ENCODE measurements at places on chromosomes 13 and 19.
A peak's percentile ranks its signal among the peaks of the same experiment; 100 is the strongest.

- peak; percentile 87 for DNase-seq
Measured at GRCh38 chr19:3459089-3459881, 21.0 kb downstream of the SMIM24 start.

- DNase-seq, result no peak
Measured at GRCh38 chr13:18232994-18233782, 948.4 kb downstream of the TUBA3C start.

DNA sequence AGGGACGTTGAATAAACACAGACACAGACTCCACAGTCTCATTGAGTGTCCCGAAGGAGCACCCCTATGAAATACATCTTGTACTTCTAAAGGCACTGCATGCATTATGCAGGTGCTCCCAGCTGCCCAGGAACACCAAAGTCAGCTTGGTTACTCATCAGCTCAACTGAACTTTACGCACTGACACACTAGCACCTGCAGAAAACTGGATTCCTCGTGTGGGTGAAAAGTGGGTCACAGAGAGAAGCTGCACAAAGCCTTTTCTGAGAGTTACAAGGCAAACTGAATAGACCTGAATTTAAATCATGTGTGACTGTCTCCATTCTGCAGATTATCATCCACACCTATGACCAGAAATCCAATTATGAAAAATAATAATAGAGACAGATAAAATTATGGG is 527.5 kb upstream of the NBEA start:
- DNase-seq, result no peak

DNA sequence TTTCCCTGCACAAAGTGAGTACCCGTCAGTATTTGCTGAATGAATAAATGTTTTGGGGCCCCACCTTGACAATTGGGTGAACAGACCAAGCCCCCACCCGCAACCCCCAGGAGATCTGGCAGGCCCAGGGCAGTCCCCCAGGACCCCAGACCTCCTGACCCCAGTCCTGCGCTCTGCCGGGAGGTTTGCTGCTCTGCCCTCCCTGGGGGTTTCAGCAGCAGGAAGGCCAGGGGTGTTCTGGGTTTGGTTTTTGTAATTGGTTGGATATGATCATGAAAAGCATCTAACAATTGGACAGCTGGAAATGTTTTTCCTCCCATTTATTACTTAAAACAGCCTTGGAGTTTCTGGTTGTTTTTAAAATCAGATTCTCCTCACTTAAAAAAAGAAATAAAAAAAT is 193.8 kb downstream of the URI1 start:
- no peak for DNase-seq

- DNase-seq, result no peak
Measured at GRCh38 chr19:50626795-50627194, 12.9 kb downstream of the SYT3 start.

GRCh38 chr13:49052813-49053212 is 77.1 kb downstream of the FNDC3A start:
- DNase-seq, result no peak

GRCh38 chr13:44819245-44819644 is 170.0 kb downstream of the NUFIP1 start:
- DNase-seq, result no peak

DNA sequence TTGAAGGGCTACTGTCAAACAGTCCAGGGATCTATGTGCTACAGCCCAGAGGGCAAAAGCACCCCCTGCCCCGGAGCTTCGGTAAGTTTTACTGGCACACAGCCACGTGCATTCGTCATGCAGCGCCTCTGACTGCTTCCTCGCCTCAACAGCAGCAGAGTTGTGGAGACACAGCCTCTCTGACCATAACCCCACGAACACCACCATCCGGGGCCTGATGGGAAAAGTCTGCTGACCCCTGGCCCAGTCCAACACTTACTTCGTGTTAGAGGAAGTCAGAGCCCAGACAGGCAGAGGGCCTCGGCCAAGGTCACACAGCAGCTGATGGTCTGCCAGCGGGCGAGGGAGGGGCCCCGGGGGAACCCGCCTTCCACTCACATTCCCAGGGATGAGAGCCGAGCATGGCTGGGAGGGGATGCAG is 5.1 kb downstream of the CBARP start:
- no peak for DNase-seq

DNA sequence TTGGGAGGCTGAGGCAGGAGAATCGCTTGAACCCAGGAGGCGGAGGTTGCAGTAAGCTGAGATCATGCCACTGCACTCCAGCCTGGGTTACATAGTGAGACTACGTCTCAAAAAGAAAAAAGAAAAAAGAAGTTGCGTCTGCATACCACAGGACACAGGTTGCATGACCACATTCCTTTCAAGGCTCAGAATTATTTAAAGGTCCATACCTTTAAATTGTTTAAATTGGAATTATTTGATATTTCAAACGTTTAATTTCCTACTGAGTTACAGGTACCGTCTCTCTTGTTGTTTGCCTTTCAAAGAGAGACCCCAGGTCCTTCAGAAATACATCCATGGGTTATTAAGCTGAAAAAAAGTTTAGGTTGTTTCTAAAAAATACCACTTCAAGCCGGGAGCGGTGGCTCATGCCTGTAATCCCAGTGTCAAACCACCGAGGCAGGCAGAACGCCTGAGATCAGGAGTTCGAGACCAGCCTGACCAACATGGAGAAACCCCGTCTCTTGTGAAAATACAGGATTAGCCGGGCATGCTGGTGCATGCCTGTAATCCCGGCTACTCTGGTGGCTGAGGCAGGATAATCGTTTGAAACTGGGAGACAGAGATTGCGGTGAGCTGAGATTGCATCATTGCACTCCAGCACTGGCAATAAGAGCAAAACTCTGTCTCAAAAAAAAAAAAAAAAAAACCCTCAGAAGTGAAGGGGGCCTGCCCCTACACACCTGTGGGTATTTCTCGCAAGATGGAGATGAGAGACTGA is 18.6 kb downstream of the ZNF816 start:
- DNase-seq, result no peak

GRCh38 chr13:97911311-97912138 is 42.0 kb upstream of the IPO5 start:
- no peak for DNase-seq

DNA sequence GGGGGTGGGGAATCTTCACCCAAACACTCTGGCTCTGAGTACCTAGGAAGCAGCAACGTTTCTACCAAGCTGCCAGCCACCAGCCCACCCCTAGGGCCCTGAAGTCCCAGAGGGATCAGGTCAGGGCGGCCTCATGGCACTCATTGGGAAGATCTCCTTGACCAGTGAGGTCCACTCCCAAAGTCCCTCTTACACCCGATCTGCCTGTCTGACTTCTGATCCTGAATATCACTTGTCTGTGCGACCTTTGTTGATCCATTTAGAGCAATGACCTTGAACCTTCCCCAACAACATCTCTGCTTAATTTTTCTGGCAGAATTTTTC is 2.1 kb upstream of the GNA15 start:
- no peak for DNase-seq

DNA sequence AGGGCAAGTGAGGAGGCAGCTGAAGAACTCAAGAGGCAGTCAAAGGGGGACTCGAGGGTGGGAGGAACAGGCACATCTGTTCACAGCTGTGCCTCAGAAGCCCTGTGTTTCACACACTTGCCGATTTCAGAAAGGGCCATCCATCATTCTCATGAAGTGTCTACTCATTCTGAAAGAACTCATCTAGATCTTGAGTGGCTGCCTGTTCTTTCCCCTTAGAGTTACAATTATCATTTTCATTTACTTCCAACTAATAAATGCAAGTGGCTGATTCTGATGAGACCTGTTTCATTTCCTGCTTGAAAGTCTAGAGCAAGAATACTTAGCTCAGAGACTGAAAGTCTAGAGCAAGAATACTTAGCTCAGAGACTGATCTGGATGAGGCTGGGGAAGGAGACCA is 1145.1 kb downstream of the UQCRFS1 start:
- DNase-seq, result no peak

DNA sequence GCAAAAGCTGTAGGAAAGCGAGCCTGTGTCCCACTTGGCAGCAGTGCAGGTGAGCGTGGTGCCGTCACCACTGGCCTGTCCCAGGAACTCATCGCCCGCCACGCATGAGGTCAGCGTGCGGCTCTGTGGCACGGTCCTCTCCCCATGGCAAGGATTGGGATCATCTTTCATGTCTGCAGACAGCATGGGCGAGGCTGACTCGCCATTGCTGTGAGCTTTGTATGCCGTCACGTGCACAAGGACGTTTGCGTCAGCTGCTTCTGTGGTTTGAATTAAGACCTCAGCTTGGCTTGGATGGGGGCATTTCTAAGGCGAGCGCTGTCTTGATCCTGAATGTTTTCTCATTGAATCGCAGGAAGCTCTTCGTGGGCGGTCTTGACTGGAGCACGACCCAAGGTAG is 9.8 kb downstream of the DAZAP1 start:
- DNase-seq, result no peak

GRCh38 chr19:48991873-48992580 is 1.1 kb downstream of the GYS1 start:
- DNase-seq, result peak; percentile 68

DNA sequence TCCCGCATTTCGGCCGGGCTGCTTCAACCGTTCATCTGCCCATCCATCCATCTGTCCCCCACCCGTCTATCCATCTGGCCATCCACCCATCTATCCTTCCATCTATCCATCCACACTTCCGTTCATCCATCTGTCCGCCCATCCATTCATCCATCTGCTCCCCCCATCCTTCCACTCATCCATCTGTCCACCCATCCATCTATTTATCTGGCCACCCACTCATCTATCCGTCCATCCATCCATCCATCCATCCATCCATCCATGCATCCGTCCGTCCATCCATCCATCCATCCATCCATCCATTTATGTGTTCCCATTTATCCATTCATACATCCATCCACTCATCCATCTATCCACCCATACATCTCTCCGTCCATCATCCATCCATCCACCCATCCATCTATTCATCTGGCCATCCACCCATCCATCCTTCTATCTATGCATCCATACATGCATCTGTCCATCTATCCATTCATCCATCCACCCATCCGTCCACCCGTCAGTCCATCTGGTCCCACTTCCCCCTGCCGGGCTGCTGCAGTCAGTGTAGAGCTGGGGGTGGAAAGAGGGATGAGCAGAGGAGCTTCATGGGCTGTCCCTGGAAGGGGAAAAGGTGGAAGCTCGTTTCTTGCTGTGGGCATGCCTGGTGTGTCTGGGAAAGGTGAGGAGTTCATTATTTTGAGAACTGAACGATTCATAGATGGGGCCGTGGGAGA is 722 bp downstream of the HSD11B1L start:
- DNase-seq, result no peak

GRCh38 chr19:3982701-3983541 is 2.3 kb downstream of the EEF2 start:
- no peak for DNase-seq

- DNase-seq, result no peak
Measured at GRCh38 chr19:47056411-47056810, 8.0 kb upstream of the TMEM160 start.

DNA sequence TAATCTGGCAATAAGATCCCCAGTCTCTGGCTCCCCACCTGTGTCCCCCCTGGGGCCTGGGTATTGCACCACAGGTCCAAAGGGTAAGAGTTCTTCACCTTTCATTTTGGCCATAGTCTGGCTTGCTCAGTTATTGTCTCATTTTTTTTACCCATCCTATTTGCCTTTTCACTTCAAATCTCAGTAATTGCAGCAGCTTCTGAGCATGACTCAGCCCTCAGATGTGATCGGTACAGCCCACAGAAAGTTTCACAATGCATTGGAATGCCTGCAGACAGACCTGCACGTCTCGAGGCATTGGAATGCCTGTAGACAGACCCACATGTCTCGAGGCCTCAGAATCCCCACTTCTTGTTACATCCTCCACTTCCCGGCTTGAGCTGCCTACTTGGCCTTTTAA is 173.6 kb downstream of the NUFIP1 start:
- DNase-seq, result no peak

GRCh38 chr19:43755256-43755801 is 567 bp upstream of the SMG9 start:
- DNase-seq, result no peak

DNA sequence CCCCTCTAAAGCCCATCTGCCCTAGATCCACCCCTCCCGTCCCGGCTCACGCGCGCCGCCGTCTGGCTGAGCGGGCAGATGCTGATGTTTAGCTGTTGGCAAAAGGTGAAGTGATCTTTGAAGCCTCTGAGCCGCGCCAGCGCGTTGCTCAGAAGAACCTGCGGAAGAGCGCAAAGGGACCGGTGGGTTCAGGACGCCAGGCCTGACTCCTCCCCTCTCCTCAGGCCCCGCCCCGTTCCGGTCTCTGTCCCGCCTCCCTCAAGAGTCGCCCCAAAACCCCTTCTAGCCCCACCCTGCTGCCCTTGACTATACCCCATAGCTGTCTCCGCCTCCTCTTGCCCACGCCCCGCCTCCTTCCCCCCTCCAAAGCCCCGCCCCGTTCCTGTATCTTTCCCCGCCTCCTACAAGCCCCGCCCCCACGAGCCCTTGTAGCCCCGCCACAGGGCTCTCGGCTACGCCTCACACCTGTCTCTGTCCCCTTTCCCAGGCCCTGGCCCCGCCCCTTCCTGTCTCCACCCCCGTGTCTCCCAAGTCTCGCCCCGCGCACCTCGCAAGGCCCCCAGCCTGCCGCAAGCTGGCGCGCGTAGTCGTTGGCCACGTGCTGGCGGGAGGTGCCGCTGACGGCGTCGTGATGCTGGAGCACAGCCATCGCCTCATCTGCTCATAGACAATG is 9.5 kb downstream of the MAN2B1 start:
- DNase-seq, result no peak

DNA sequence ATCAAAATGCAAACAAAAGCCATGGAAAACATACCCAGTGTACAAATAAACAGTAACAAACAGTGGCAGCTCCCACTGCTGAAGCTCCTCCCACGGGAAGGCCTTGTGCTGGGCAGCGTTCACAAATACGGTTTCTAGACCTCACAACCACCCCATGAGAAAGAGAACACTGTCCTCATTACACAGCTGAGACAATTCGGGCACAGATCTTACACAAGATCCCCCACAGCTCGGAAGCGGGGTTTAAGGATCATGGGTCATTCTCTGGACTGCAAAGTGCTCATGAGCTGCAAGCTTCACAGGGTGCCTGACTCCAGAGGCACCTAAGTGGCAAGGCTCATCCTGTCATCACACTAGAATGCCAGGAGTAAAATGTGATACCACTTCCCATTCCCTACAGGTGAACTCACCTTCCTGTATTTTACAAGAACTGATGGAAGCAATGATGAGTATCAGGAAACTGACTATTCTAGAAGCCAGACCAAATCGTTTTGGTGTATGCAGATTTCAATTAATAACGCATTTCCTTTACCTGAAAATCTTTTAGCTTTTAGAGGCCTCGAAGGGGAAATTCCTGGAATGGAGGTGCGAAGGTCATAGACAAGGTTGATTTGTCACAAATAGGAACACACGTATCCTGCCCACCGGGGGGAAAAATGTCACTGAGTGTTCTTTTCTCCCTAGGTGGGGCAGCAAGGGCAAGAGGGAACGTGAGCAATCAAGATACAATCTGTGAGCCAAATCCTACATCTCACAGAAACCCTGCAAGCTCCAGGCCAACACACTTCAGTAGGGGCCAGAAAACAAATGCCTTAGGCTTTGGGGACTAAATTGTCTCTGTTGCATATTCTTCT is 41.2 kb downstream of the STK24 start:
- DNase-seq, result no peak

GRCh38 chr13:30354493-30355383 is 47.4 kb upstream of the KATNAL1 start:
- DNase-seq, result no peak
